AG09309 (cell line): ENCODE measurements at places on chromosomes 12 and 14.

GRCh38 chr14:39372656-39373055 lies 59.6 kb downstream of the FBXO33 start:
- peak; percentile 27 for DNase-seq

DNA sequence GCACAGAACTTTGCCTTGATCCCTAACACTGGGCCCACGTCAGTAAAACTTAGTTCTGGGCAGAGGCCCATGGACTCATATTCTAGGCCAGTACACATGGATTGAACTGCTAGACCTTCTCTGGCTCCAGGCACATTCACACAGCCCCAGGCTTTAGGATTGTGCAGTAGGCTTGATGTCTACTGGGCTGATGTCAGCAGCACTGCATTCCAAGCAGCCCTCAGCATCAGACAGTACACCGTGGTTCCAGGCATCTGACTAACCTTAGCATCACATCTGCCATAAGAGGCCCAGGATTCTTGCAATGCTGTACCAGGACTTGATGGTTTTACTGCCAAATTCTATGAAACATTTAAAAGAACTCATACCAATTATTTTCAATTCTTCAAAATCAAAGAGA lies 301.9 kb downstream of the CCER1 start:
- peak; percentile 43 for DNase-seq

- no peak for DNase-seq
Observed at GRCh38 chr12:63362791-63363190, 211.8 kb upstream of the AVPR1A start.

DNA sequence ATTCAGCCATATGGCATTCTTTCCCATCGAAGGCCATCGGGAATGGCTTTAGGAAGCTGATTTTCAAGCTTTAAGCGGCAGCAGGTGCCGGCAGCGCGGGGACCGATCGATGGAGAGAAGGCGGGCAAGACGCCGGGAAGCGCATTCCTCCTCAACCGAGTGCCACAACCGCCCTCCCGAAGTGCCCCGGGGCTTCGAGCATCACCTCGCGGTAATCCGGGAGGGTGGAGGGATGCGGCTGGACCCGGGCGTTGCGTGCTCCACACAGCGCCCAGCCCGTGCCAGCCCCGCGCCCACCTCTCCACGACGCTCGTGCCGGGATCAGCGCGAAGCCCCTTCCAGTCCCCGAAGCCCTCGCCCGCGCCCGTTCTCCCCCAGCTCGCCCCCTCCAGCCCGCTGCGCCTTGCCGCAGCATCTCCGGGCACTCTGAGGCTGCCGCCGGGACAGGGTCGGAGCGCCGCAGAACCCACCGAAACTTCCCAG lies 3.2 kb downstream of the USP44 start:
- DNase-seq = no peak

- no peak for DNase-seq
Observed at GRCh38 chr14:104425763-104426646, 153.6 kb upstream of the C14orf180 start.

DNA sequence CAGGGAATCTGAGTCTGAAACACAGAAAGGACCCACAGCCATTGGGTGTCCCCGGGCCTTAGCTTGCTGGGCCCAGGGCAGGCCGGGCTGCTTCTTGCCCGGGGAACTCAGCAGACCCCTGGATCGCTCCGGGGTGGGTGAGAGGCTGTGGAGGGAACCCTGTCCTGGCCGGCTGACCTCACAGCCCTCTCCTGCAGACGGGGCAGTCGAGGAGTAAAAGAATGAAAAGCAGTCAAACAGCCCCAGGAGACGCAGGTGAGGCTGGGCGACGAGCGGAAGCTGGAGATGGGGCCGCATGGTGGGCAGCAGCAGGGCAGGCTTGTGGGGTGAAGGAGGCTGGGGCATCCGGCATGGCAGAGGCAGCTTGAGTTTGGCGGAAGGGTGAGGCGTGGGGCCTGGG lies 57.0 kb downstream of the KIF26A start:
- DNase-seq = no peak

- no peak for DNase-seq
Observed at GRCh38 chr14:56474419-56475022, 105.1 kb upstream of the TMEM260 start.

GRCh38 chr12:124319368-124320050 lies 24.6 kb downstream of the RFLNA start:
- no peak for DNase-seq

- DNase-seq = peak; percentile 24
Observed at GRCh38 chr14:99479906-99480869, at the start of gene SETD3. SETD3 (minus strand) TSS chr14:99480859; CDS start chr14:99465805, 15,054 bp downstream.

DNA sequence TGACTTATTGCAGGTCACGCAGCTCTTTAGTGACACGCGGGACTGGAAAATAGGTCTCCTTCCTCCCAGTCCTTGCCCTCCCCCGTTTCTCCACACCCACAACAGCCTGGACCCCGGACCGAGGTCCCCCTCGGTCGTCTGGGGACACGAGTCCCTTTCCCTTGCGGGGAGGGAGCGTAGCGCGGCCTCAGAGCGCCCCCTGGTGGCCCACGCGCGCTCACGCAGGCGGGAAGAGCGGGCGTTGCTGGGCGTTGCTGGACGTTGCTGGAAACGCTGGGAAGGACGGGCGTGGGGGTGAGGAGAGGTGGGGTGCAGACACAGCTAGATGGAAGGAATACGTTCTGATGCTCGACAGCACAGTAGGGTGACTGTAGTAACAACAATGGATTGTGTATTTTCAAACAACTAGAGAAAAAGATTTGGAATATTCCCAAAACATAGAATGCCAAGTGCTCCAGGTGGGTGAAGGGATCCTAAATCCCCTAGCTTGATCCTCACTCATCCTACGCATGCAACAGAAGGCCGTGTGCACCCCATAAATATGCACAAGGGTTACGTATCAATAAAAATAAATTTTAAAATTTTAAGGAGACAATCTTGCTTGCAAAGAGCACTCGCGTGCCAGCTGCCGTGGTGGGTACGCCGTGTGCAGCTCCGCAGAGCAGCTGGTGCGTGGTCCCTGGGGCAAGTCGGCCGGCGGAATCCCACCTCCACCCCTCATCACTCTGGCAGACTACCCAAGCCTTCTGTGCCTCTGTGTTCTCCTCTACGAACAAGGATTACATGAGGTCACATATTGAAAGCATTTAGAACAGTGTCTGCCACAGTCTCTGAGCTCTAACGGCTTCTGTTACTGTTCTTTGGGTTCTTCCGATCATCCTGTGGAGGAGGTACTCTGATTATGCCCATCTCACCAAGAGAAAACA lies 87.4 kb downstream of the B4GALNT3 start:
- DNase-seq = no peak

DNA sequence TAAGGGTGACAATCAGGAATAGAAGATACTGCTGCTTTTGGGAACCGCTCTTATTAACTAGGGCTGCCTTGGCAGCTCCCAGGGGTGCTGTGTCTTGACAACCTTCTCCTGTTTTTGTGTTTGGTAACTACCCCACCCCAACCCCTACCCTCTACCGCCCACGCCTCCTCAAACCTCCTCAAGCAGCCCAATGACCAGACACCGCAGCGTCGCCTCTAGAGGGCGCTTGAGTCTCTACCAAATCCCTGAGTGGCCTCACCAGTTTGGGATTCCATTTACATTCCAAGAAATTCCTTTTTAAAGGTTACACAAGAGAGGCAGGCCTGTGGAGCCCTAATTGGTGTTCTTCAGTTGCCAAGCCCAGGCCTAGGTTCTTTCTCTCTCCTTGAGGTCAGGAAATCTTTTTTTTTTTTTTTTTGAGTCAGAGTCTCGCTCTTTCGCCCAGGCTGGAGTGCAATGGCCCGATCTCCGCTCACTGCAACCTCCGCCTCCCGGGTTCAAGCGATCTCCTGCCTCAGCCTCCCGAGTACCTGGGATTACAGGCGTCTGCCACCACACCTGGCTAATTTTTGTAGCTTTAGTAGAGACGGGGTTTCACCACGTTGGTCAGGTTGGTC lies 72.4 kb upstream of the USP44 start:
- peak; percentile 90 for DNase-seq

GRCh38 chr12:101107032-101107763 lies 102.8 kb downstream of the SLC5A8 start:
- DNase-seq = no peak

DNA sequence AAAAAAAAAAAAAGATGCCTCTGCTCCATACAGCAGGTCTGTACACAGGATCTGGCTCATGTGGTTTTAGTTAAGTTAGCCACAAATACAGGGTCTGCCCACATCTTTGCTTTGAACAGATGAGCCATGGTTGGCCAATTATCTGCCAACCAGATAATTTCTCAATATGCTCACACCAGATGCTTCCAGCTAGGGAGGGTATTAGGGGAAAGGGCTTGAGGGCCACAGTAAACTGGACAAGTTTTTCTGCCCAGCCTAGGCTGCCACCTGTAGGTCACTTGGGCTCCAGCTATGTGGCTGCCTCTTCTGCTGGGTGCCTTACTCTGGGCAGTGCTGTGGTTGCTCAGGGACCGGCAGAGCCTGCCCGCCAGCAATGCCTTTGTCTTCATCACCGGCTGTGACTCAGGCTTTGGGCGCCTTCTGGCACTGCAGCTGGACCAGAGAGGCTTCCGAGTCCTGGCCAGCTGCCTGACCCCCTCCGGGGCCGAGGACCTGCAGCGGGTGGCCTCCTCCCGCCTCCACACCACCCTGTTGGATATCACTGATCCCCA lies 776 bp downstream of the RDH5 start:
- peak; percentile 91 for DNase-seq

DNA sequence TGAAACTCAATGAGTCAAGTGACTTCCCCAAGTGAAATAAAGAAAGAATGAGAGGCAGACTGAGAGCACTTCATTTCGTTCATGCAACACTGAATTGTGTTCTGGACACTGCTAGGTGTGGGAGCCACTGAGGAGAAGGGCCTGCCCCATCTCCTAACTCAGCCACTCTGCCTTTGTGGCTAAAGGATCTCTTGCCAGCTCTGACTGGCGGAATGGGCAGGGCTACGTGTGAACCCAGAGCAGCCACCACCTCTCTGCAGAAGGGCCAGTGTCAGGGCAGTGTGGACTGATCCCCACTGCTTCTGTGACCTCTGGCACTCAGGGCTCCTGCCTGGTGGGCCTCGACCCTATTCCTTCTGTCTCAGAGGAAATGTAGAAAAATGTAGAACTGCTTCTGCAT lies 46.5 kb upstream of the GZMB start:
- DNase-seq = no peak

DNA sequence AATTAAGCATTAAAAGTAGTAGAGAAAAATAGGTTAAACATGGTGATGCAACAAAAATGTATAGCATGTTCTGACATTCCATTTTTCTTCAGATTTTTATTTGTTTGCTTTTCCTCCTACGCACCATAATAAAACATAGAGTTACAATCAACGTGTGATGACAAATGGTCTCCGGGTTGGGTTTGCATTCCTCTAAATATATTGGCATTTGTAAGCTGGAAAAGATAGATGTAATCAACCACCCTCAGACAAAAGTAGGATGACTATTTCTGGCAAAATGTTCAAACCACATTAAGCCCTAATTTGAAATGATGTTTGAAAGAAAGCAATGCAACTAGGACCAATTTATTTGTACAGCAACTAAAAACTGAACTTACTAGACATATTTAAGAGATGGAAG lies 58.4 kb downstream of the SLC25A21 start:
- no peak for DNase-seq

GRCh38 chr12:111445726-111446581 lies 40.2 kb downstream of the SH2B3 start:
- DNase-seq = no peak

DNA sequence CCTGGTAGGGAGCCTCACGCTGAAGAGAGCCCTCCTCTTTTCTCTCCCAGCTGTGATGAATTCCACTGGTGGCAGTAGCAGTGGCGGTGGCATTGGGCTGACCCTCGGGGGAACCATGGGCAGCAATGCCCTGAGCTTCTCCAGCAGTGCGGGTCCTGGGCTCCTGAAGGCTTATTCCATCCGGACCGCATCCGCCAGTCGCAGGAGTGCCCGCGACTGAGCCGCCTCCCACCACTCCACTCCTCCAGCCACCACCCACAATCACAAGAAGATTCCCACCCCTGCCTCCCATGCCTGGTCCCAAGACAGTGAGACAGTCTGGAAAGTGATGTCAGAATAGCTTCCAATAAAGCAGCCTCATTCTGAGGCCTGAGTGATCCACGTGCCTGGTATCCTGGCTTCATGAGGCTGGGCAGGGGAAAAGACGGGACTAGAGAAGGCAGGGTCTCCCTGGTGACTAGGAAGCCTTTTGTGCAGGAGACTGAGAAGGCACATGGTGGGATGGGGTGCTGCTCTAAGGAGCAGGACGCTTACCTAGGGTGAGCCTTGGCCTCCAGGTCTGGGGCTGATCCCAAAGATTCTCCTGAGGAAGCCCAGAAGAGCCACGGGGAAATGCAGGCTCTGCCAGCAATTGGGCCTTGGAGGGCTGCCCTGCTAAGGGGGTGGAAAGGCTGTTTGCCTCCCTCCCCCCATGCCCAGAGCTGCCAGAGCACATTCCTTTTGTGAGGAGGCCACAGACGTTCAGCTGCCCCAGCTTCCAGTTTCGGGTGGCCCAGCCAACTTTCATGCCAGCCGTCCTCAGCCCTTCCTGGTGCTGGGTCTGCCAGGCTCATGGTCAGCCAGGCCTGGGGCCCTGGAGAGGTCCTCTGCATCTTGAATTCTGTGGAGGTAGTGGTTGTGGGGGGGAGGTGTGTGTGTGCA lies 15.8 kb downstream of the KRT7 start:
- DNase-seq = no peak

- DNase-seq = no peak
Observed at GRCh38 chr14:99699085-99699760, 15.1 kb downstream of the CYP46A1 start.

- DNase-seq = no peak
Observed at GRCh38 chr14:104112113-104112505, 26.3 kb upstream of the KIF26A start.

GRCh38 chr14:75757644-75758402 lies 96.8 kb downstream of the TTLL5 start:
- no peak for DNase-seq

DNA sequence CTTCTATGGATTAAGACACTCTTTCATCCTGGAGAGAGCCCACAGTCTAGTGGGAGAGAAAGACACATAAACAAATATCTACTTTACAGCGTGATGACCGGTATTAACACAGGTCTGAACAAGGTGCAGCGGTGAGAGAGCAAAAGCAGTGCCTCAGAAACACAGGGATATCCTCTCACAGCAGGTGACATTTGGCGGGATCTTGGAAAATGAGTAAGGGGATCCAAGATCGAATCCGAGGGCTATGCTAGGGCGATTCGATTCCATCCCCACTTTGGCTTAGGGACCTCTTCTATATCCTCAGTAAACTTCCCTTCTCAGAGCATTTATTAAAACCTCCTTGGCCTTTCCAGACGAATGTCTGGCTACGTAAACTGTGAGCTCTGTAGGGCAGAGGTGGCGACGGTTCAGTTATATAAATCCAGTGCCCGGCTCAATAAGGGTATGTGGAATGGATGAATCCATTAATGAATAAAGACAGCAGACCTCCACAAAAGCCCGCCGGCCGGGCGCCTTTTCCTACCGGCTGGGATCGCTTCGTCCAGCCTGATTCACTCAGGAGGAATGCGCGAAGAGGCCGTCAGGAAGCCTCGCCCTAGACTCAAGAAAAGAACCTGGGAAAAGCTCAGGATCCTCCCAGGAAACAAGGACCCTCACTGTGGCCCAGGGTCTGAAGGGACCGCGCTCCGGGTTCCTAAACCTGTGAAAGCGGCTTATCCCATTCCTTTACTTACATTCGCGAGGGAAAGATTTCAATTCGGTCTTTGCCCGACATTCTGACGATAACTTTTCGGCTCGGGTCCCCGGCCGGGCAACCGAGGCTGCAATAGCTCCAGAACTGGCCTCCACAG lies 455 bp downstream of the ATP6V1D start:
- DNase-seq = no peak
